ENCODE measurements at places on chromosomes 2 and 18. TPM values are rescaled to one million over a fixed set of nuclear protein-coding genes. Genes with fewer than 3 reads are reported as not detected.

Gene YWHAQ
- 129 TPM for total RNA-seq

Gene RUFY4
- total RNA-seq: 13.7 TPM

Gene BCL11A
- 10.1 TPM for total RNA-seq

Gene AKAIN1
- not detected for total RNA-seq

Gene STAT4
- 3.9 TPM for total RNA-seq

Gene PLA2R1
- 18.3 TPM for total RNA-seq

Gene EPG5
- total RNA-seq: 23.8 TPM

Gene LCT
- total RNA-seq: 1.7 TPM

Gene VRK2
- total RNA-seq: 18.5 TPM

Gene SLC16A14
- 1.7 TPM for total RNA-seq

Gene ASXL3
- 15.9 TPM for total RNA-seq

Gene GREB1L
- total RNA-seq: 14.9 TPM

Gene ARHGEF33
- total RNA-seq: 1.2 TPM

Gene ALLC
- total RNA-seq: 0.48 TPM

Gene COPS7B
- total RNA-seq: 18.3 TPM

Gene TRIM54
- total RNA-seq: 5.1 TPM

Gene LDLRAD4
- 104 TPM for total RNA-seq

Gene TEX44
- total RNA-seq: 0.48 TPM

Gene RGPD4
- 2.2 TPM for total RNA-seq

Gene SUMO1
- total RNA-seq: 73.4 TPM
